Calu3 (cell line): ENCODE measurements at places on chromosomes 1 and 21.

- peak; percentile 29 for DNase-seq
Observed at GRCh38 chr1:210262167-210262896, 29.7 kb downstream of the SERTAD4 start.

DNA sequence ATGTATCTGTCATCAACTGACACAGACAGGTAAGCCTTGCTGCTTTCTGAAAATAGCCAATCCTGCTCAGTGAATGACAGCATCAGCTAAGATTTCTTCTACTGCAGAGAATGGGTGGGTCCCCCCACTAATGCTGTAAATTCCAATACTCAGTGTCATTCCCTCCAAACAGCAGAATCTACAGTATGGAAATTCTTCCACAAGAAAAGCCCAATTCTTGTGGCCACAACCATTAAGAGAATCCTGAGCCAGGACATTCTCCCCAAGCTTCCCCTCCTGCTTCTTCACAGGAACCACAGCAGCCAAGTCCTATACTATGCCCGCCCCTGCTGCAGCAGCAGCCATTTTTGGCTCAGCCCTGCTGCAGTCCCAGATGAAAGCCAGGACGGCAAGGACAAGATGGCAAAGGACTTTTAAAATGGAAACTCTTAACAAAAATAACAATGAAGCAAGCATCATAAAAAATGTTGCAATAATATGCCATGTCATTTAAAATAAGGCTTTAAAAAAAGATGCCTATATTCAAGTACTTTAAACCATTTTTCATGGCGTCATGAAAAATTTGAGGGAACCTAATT lies 26.8 kb downstream of the EIF4G3 start:
- no peak for DNase-seq

DNA sequence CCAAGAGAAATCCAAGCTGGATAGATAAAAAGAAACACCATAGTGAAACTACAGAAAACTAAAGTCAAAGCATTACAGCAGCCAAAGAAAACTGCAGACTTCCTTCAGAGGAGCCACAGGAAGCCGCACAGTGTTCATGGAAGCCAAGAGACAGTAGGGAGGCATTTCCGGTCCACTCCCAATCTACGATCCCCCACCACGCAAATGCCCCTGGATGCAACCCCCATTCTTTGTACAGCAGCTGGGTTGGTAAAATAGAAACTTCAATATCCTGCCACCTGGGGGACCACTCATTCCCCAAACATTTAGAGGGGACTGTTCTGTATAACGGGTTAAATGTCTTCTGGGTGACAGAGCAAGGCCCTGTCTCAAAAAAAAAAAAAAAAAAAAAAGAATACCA lies 43.9 kb upstream of the TSPEAR start:
- no peak for DNase-seq

DNA sequence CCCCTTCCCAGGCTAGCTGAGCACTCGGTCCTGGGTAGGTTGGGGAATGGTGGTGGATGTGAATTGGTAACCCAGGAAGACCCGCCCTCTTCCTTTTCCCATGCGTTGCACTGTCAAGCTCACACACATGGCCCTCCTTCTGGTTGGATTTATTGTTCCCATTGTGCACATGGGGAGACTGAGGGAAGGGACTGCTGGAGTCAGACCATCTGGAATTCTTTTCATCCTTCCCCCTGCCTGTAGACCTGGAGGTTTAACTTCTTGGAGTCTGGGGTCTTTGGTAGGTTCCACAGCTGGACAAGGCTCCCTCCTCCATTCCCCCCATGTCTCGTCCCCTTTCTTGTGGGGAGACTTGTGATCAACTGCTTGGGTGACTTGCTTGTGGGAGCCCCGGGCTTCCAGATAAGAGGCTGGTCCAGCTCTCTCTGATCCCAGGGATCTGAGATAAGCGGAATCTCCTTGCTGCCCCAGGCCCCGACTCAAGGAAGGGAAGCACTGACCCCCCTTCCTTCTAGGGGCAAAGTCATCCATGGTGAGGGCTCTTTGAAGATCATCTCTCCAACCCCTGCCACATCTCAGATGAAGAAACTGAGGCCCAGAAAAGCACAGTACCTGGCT lies 55.7 kb upstream of the SYNC start:
- no peak for DNase-seq

DNA sequence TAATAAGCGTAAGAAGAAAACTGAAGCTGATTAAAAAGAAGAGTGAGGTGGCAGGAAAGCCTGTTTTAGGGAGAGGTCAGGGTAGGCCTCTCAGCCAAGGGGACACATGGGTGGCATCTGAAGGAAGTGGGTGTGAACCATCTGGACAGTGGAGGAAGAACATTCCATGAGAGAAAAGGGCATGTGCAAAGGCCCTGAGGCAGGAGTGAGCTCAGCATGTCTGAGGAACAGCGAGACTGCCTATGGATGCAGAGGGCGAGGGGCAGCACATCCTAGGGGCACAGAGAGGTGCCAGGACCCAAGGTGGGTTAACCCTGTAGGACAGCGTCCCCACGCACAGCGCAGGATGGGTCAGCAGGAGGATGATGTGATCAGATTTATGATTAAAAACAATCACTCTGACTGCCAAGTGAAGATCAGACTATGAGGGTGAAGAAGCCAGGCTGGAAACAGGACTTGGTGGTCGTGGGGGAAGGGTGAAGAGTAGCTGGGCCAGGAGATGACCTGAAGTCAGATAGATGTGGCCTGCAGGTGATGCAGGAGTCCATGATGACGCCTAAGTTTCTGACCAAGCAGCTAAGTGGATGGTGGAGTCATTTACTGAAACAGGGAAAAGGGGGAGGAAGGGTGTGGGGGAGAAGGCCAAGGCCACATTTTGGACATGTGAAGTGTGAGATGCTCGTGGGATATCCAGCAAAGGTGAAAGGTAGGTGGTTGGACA lies 37.9 kb downstream of the PABPC4 start:
- no peak for DNase-seq

GRCh38 chr21:14483296-14483695 lies 62.8 kb downstream of the SAMSN1 start:
- DNase-seq: no peak

DNA sequence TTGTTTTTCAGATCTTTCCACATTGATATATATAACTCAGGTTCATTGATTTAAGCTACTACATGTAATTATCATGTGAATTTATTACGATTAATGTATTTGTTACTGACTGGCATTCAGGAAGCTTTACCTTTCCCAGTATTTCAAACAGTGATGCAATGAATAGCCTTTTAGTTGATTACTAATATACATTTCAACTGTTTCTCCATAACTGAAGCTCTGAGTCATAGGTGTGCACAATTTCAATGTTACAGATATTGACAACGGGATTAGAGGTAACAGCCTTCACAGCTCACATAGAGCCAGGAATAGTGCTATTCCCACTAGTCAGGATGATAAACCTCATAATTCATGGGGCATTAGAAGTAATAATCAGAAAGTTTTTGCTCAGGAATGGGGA lies 25.1 kb downstream of the RAVER2 start:
- no peak for DNase-seq

DNA sequence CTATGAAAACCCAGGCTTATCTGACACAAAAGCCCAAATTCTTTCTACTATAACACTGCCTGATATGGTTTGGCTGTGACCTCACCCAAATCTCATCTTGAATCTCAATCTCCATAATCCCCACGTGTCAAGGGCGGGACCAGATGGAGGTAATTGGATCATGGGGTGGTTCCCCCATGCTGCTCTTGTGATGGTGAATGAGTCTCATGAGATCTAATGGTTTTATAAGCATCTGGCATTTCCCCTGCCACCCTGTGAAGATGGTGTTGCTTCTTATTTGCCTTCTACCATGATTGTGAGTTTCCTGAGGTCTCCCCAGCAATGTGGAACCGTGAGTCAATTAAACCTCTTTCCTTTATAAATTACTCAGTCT lies 123.3 kb upstream of the USP24 start:
- DNase-seq: no peak

DNA sequence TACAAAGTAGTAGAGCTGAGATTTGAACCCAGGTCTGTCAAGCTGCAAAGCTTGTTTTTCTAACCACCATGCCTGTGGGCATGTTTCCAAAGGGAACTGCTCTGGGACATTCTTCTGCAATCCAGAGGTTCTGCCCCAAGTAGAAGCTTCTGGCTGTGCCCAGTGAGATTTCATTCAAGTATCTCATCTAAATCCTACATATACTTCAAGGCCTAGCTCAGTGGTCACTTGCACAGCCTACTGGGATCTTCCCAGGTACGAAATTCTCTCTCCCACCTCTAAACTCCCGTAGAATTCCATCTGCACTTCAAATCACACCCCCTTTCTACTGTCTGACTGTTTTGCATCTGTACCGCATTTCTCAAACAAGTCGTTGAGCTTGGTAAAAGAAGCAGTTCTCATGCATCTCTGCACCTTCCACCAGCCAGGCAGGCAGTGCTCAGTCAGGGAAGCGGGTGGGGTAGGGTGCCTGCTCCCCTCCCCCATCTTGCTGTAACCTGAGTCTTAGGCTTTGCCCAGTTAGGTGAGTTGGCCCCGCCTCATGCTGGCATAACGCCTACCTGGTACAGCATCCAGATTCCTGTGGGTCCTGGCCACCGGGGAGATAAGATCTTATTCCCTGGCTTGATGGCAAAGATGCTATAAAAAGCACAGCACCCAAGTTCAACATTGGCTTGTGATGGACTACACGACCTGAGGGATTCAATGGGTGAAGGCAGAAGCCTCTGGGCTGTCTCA lies 13.5 kb downstream of the SLC9A1 start:
- peak; percentile 78 for DNase-seq

DNA sequence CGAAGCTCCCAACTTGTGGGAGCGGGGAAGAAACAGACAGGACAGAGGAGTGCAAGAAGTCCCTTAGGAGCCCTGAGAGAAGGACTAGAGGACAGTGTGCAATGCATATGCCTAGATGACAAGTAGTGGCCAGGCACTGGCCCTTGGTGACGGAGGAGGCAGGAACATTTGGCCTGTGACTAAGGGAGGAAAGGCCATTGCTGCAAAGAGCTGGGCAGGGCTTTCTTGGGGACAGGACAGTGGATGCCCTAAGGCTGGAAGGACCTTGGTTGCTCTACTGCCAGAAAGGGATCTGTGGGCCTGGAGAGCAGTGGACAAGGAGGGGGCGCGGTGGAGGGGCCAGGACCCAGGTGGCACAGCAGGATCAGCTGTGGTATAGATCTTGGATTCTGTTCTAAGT lies 481.3 kb downstream of the CAMTA1 start:
- DNase-seq: no peak

GRCh38 chr1:173715538-173715844 lies 710 bp downstream of the KLHL20 start:
- DNase-seq: no peak

- peak; percentile 71 for DNase-seq
Observed at GRCh38 chr1:230186003-230186863, 119.2 kb downstream of the GALNT2 start.

DNA sequence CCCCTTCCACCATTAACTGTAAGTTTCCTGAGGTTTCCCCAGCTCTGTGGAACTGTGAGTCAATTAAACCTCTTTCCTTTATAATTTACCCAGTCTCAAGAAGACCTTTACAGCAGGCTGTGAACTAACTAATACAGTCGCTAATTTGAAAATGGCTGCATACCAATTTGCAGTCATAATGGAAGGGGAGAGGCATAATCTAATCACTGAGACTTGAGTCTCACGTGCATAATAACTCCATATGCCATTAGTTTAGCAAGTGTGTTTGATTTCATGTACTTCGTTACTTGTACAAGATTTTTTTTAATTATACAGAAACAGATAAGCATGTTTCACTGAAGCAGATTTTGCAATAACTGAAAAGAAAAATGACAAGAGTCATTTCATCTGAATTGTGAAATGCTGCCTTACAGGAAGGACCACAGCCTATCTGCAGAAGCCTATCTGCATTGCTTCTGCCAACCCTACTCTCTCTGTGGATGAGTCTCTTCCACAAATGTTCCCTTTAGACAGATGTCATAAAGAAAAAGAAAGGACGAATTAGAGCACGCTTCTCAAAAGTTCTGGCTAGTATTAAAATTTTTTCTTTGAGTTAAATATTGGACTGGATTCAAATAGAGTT lies 99.1 kb downstream of the PTGER3 start:
- DNase-seq: no peak

DNA sequence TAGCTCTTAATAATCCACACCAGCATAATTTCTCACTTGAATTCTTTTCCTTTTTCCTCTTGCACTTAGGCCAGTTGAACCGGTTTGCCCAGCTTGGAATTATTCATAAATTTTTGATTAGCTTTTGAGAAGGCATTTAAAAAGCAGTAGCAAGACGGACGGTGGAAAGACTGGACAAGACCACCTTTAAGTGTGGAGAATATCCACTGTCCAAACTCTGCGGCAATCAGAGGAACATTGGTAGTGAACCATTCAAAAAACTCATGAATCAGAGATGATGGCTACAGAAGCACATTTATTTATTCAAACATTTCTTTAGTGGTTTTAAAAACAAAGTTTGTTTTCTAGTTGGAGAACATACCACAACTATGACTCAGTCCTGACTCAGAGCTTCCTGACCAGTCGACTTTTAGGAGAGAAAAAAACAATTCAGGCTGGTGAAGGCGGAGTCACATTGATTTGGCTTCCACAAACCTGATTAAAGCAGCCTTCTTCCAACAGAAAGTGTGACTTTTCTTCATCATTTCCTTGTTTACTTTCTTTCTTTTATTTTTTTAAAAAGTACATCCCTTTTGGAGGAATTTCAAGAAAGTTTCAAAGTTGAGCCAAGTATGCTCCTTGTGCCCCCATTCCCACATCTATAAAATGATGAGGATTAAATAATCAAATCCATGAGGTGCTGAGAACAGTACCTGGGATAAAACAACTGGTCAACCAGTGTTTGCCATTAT lies 128.8 kb downstream of the ADSS2 start:
- peak; percentile 81 for DNase-seq

DNA sequence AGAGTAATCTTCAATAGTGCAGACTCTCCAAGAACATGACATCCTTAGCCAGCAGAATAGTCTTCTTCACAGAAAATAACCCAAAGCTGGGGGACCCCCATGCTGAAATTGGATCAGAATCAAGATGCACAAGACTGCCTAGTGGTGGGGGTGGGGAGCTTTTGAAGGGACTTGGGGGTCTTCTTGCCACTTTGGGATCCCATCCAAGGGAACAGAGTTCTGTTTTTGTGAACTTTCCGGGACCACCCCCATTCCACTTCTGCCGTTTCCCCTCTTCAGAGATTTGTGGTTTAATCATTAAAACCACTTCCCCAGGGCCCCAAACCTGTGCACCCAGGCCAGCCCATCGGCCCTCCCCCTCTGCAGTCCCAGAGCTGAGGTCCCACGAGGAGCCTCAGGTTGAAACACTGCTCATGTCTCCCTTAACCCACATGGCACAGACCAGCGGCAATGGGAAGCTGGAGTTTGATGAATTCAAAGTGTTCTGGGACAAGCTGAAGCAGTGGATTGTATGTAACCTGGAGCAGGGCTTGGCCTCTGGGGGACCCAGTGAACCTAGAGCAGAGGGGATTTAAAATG lies 44.9 kb downstream of the CAPN9 start:
- DNase-seq: no peak

DNA sequence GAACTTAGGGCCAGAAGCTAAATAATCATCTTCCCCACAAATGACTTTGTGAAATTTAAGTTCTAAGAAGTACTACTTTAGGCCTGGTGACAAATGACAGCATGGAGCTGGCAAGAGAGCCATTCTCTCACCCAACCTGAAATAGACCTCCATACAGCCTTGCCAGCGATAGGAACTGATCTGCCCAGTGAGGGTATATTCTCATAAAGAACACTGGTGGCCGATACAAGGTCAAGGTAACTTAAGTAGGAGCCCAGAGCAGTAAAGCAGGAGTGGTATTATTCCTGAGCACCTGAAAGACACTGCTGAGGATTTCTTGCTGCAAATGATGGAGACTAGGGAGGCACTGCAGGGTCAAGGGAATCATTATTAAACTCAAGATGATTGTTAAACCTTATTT lies 2.6 kb upstream of the TTLL7 start:
- no peak for DNase-seq

- no peak for DNase-seq
Observed at GRCh38 chr1:98110674-98111073, 189.8 kb upstream of the DPYD start.

GRCh38 chr1:84781946-84782771 lies 91.9 kb upstream of the SSX2IP start:
- peak; percentile 92 for DNase-seq
